ENCODE measurements at places on chromosomes 12 and 14.

DNA sequence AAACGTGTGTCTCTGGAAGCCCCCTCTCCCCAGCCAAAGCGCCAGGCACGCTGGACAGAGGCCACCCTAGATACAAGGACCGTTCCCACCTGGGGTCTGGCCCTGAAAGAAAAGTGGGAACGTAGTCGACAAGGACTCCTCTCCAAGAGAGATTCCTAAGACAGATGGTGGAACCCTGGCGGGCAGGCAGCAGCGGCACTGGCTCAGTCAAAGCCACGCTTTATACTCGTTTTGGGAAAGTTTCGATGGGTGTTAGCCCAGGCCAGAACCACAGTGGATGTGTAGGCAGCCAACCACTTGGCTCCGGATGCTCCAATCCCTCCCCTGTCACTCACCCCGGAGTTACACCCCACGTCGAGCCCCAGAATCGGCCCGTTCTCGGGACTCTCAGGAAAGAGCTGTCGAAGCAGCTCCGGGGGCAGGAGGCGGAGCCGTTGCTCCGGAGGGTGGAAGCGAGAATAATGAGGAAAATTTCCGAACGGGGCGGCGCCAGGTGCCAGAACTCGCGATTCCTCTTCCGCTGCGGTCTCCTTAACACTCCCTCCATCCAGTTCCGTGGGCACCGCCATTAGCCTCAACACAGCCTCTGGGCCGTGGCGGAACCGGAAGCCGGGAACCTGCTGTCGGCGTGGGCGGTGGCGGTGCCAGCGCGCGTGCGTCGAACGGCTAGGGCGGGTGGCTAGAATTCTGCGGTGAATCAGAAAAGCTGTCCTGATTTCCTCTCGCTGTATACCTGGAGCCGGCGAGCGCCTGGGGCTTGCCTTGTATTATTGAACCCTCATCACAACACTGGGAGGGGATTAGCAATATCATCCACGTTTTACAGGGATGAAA lies at the start of gene BCDIN3D:
BCDIN3D (minus strand) TSS at position 588 of the 834 bp plus-strand sequence; CDS start at position 569, 19 bp downstream.
- peak; percentile 84 for DNase-seq

DNA sequence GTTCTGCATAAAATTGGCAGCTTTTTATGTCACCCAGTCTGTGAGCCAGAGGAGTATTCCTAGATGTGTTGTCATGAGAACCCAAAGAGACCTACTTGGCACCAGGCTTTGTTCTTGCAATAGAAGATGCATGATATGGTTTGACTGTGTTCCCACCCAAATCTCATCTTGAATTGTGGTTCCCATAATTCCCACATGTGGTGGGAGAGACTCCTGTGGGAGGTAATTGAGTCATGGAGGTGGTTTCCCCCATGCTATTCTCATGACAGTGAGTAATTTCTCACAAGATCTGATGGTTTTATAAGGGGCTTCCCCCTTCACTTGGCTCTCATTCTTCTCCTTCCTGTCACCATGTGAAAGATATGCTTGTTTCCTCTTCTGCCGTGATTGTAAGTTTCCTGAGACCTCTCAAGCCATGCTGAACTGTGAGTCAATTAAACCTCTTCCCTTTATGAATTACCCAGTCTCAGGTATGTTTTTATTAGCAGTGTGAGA lies 572.0 kb upstream of the ATP2B1 start:
- no peak for DNase-seq

DNA sequence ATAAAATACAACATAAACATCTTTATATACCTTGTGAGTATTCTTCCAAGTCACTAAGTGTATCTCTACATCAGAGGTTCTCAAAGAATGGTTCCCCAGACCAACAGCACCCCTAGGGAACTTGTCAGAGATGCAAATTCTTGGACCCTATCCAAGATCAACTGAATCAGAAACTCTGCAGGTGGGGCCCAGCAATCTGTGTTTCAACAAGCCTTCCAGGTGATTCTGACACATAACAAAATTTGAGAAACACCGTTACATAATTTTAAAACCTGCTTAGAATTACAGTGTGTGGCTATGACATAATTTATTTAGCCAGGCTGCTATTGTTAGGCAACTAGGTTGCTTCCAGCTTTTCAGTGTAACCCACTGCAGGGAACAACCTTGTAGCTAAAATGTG lies 49.8 kb downstream of the NTN4 start:
- no peak for DNase-seq

DNA sequence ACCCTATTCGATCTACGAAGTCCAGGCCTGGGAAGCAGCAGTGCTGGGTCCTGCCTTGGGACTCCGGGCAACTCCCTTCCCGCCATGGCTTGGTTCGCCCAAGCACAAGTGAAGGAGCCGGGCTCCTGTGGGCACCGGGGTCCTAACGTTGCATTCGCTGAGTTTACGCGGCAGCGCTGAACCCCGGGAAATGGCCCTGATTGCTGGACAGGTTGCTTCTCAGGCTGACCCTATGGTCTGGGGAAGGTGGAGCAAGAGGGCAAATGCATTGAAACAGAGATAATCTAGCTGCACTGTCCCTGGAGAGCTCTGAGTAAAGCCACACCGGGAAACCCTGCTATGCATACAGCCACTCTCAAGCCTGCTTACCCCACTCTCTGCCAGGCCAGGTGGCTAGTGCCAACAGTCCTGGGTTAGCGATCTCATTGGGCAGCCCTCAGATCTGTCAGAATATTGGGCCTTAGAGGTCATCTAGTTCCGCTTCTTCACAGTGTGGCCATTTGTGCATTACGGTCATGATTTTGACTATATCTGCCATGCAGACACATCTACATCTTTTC lies 11.3 kb downstream of the SYNE3 start:
- no peak for DNase-seq

GRCh38 chr14:95370076-95370475 lies 50.4 kb upstream of the CLMN start:
- DNase-seq: no peak

DNA sequence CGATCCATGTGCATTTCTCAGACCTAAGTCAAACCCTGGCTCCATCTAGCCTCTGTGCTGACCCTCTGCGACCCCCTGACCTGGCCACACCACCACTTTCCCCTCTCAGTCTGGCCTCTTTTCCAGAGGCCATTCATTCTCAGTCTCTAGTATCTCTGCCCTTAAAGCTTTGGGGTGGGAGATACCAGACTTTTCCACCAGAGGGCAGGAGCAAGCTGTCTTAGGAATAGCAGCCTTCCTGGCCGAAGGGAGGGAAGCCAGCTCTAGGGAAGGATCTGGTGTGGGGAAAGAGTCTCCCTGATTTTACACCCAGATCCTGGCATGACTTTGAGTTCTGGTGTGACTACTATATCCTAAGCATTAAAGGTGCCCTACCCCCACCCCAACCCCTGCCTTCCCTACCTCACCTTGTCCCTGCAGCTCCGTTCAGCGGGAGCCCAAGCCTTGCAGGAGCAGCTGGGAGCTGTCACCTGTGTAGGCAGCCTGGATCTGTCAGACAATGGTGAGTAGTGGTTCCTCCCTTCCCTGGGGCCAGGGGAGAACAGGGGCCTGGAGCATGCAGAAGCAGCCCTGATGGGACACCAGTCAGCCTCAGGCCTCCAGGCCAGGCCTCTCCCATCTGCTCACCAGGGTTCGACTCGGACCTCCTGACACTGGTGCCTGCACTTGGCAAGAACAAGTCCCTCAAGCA lies 6.6 kb downstream of the CARMIL3 start:
- peak; percentile 84 for DNase-seq

- DNase-seq: no peak
Measured at GRCh38 chr12:116421785-116422538, 137.2 kb upstream of the MAP1LC3B2 start.

- DNase-seq: no peak
Measured at GRCh38 chr14:98456231-98456630, 815.8 kb downstream of the BCL11B start.

- no peak for DNase-seq
Measured at GRCh38 chr14:45251912-45252311, 1.1 kb downstream of the MIS18BP1 start.

- DNase-seq: no peak
Measured at GRCh38 chr14:22996768-22997654, 12.9 kb downstream of the C14orf93 start.

DNA sequence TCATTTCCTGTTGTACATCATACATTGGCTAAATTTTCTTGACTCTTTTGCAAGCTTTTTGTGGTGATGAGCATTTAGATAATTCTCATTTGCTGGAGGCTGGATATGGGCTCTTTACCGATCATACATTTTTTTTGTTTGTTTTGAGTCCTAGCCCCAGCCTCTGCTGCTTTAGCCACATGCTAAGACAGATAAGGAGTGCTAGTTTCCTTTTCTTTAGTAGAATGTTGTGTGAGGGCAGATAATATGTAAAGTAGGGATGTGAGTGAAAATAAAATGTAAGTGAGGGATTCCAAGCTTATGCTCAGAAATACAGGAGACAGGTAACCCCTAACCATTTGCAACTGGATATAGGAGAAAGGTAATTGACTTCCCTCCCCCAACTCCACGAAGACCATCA lies 405.7 kb downstream of the TRHDE start:
- no peak for DNase-seq

DNA sequence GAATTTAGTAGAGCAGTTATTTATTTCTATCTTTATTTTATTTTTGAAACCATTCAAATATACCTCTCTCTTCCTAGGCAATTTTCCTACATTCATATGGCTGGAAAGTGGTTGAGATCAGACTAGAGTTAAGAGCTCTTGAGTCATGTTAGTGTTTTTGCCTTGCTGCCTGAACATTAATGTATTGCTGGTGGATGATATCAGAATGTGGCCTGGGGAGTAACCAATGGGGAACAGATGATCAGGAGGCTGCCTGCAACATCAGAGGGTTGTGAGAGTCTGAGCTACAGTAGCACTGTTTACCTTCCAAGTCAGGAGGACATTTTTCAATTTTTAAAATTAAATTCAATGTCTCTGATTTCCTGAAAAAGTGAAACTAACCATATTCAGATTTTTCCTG lies 166.3 kb upstream of the TRHDE start:
- no peak for DNase-seq

GRCh38 chr12:52370926-52371608 lies 3.8 kb upstream of the KRT85 start:
- peak; percentile 89 for DNase-seq

DNA sequence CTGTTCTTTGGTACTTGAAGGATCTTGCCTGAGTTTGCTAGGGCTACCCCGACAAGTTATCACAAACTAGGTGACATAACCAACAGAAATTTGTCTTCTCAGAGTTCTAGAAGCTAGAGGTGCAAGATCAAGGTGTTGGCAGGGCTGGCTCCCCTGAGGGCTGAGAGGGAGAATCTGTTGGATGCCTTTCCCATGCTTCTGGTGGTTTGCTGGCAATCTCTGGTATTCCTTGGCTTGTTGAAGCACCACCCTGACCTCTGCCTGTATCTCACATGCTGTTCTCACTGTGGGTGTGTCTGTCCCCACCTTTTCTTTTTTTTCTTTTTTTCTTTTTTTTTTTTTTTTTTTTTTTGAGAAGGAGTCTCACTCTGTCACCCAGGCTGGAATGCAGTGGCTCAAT lies 81.2 kb downstream of the VCPKMT start:
- DNase-seq: no peak

- no peak for DNase-seq
Measured at GRCh38 chr12:125064492-125064891, 743 bp upstream of the AACS start.

DNA sequence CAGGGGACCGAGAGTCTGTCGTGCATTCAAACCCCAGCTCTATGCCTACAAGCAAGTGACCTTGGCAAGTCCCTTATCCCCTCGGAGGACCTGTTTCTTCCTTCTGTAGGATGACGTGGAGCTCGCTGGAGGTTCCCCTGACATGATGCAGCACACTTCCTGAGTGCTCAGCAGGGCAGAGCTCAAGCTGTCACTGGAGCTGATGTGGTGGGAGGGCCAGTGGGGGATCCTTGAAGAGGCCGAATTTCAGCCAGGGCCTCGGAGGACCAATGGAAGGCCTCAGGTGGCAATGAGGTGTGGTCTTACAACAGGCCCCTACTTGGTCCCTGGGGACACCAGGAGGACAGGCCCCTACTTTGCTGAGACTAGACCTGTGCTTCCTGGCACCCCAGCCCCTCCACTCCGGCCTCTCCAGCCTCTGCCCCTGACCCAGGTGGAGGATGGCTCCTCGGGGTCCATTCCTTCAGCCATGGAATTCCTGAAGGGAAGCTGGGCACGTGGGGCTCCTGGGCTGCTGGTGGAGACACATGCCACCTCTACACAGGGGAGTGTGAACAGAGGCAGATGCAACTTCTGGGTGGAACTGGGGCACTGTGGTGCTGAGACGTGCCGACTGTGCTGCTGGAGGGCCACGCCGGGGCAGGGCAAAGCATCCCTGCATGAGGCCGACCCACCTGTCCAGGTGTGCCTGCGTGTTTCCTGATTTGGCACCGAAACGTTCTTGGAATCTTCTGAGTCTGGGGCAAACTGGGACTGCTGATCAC lies 18.7 kb upstream of the KIF26A start:
- no peak for DNase-seq

DNA sequence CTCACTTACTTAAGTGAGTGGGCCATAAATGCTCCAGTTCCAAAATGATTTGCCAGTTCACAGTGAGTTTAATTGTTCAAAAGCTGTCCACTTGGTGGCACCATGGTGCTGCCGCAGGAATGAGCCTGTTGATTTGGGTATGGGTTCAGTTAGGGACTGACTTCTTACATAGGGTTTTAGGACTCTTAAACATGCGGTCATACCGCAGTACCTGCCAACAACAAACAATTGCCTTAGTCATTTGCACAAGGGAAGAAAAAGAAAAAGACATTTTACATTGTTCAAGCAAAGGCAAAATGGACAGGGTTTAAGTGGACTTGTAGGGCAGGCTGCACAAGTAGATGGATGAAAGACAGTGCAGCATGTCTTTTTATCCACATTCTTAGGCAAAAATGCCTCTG lies 80.0 kb upstream of the DBX2 start:
- DNase-seq: peak; percentile 32

DNA sequence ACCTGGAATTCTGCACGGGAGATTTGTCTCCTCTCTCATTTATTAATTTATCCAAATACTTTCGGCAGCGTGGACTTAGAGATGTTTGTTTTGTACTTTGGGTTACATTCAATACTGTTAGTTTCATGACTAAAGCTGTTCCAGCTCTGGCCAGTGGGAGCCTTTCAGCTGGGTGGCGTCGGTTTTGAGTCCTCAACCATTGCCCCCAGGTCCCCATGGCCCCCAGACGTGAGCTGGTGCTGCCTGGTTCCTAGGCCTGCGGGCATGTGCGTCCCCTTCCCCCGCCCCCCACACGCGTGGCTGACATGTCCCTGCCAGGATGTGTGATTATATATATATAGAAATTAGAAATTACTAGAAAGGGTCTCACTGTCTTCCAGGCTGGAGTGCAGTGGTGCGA lies 48.2 kb downstream of the KIF26A start:
- DNase-seq: no peak

DNA sequence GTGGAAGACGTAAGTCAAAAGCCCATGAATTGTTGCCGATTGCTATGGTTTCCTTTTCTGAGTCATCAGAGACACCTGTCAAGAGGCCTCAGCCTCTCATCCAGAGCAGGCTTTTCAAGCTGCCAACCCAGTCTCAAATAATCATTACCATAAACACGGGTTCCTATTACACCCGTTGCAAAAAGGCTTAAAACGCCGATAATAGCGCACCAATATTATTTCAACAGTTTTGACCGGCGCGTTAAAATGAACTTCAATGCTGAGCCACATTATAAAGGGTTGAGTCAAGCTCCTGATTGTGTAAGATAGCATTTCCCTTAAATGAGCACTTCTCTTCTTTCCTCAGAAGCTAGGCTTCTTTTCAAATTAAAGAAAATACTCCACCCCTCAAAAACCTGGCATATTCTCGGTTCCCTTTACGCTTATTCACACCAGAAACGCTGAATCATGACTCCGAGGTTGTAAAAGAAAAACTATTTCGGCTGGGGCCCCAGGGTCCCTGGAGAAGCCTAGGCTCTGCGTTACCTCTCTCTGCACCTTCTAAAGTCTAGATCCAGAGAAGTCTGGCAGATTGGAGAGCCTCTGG lies 1.4 kb downstream of the TMTC1 start:
- no peak for DNase-seq
